ENCODE measurements at places on chromosomes 6 and 20.

- DNase-seq: no peak
Measured at GRCh38 chr20:56843386-56843785, 214.3 kb downstream of the TFAP2C start.

DNA sequence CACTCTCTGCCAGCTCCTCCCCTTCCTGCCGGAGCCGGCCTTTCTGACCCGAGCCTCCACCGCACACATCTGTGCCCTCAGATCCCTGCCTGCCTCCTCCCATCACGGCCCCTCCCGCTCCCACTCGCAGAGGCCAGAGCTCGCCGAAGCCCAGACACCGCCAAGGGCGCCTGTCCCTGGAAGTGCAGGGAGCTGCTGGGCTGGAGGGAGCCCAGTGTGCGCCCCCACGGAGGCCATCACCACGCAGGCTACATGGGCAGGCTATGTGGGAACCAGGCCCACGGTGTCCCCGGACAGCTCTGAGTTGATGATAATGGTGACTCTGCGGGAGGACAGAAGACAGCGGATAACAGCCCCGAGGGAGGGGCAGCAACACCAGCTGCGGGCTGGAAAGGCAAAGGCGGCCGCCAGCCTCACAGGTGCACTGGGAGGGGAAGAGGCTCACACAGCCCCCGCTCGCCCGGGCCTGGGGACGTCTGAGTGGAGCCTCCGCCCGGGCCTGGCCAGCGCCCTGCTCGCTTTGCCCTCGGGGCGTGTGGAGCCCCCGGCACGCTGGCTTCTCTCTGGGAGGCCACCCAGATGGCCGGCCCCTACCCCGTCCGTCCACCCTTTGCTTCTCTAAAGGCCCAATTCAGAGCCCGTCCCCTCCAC, 154.9 kb downstream of the DLL1 start:
- DNase-seq: no peak

- DNase-seq: no peak
Measured at GRCh38 chr20:53030061-53030460, 57.9 kb downstream of the TSHZ2 start.

- peak; percentile 4 for DNase-seq
Measured at GRCh38 chr20:14067603-14068002, 72.3 kb downstream of the MACROD2 start.

DNA sequence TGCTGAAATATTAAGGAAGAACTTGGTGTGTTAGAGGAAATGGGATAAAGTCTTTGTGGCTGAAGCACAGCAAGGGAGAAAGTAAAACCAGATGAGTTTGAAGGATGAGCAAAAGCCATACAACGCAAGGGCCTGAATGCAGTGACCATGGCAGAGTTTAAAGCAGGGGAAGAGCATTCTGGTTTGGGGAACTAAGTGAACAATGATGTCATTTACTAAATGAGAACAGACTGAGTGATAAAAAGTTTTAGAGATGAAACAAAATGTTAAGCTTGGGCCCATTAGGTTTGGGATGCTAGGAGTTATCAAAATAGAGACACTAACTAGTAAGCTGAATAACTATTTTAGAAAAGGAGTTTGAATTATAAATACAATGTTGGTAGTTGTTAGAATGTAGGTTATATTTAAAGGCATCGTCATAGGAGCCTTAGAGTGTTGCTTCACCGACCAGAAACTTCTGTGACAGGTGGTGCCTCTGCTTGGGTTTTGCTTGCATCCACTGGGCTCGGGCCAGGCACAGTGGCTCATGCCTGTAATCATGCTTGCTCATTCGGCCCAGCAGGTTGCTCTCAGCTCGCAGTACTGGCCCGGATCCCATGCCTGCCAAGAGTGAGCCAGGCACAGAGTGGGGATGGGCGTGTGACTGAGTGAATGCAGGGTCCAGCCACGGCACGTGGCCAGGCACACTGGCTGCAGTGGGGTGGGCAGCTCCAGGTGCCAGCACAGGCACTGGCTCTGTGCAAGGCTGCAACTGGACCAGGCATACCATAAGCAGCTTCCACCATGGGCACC, 37.4 kb upstream of the OPRM1 start:
- DNase-seq: no peak

GRCh38 chr6:135922746-135923145, 71.2 kb downstream of the PDE7B start:
- DNase-seq: peak; percentile 79

All from M059J (cell line).